NCI-H460 (cell line): ENCODE measurements at places on chromosomes 12 and 14. TPM values are rescaled to one million over a fixed set of nuclear protein-coding genes. Genes with fewer than 3 reads are reported as not detected.

Gene SERPINA5
- total RNA-seq = 0.15 TPM in 1 of 2 replicates, not detected in the other

Gene C12orf50
- total RNA-seq = not detected in 2 replicates

Gene KRT6C
- not detected in 2 replicates for total RNA-seq

Gene C1R
- total RNA-seq = 2.6 and 3.5 TPM in 2 replicates

Gene CD9
- total RNA-seq = 38.8 and 43.6 TPM in 2 replicates

Gene TBC1D30
- 6.3 and 6.6 TPM in 2 replicates for total RNA-seq

- DNase-seq = no peak
Measured at GRCh38 chr12:10867381-10867780, 16.7 kb downstream of the PRH1 start.

- DNase-seq = no peak
Measured at GRCh38 chr14:77190977-77191376, 9.4 kb downstream of the TMEM63C start.

DNA sequence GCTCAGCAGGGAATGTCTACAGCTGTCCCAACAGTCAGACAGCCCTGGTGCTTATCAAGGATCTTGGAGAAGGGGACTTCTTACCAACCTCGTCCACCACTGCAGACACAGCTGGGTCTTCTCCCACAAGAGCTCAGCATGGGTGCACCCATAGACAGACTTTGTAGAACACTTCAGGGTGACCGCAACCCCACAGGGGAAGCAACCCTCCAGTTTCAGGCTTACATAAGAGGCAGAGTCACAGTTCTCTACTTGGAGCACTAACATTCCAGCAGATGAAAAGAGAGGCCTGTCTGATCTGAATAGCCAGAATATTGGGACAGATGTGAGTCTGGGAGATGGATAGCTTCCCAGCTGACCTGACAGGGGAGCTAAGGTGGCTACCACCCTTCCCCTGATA is 3.5 kb upstream of the CLEC1A start:
- DNase-seq = no peak

DNA sequence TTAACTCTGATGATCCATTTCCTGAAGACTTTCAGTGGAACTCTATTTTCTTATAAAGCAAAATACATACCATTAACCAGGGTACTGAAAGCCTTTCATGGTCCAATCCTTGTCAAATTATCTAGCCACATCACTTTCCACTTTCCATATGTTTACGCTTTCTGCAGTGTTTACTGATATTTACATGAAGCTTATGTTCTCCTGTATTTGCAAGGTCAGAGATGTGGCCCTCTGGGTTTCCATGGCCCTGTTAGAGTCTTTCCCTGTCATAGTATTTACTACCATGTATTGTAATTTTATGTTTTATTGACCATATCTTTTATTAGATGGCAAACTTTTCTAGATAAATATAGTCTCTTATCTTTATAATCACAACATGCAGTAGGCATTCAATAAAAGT is 23.5 kb upstream of the IGF1 start:
- no peak for DNase-seq

- DNase-seq = no peak
Measured at GRCh38 chr12:114447274-114447716, 41.4 kb upstream of the TBX5 start.

DNA sequence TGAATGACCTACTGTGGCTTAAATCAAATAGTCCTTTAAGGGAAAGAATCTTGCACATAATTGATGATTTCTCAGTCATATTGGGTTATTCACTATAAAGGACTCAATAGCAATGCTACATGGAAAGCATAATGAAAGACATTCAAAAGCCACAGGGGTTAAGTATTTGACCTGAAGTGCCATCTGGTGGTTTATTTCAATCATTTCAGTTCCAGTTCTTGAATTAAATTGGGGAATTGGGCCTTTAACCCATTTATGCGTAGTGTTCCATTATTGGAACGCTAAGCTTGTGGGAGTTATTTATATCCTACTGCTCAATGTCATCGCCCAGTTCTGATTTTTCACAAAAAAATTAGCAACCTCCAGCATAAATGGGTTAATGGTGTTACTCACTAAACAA is 41.3 kb upstream of the C12orf71 start:
- peak; percentile 30 for DNase-seq

GRCh38 chr12:120079411-120080400 is 36.8 kb downstream of the RAB35 start:
- DNase-seq = peak; percentile 45

- DNase-seq = no peak
Measured at GRCh38 chr14:74583689-74584434, 28.2 kb downstream of the LTBP2 start.

GRCh38 chr14:87679866-87680265 is 313.1 kb downstream of the GALC start:
- DNase-seq = no peak

DNA sequence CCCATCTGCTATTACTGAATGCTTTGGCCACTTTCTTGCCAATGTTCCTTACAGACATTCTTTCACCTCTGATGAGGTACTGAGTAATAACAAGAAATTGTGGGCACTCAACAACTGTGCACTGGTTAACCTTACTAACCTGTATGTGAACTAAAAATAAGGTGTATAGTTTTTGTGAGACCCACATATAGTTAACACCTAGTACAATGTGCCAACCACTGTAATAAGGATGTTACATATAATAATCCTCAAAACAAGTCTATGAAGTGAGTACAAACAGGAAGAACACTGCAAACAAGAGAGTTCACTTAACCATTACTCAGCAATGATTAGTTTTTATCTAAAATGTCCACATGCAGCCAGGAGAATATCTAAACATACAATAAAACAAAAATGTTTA is 4.5 kb downstream of the DDHD1 start:
- no peak for DNase-seq

GRCh38 chr12:108349278-108349688 is 10.2 kb upstream of the CMKLR1 start:
- no peak for DNase-seq

DNA sequence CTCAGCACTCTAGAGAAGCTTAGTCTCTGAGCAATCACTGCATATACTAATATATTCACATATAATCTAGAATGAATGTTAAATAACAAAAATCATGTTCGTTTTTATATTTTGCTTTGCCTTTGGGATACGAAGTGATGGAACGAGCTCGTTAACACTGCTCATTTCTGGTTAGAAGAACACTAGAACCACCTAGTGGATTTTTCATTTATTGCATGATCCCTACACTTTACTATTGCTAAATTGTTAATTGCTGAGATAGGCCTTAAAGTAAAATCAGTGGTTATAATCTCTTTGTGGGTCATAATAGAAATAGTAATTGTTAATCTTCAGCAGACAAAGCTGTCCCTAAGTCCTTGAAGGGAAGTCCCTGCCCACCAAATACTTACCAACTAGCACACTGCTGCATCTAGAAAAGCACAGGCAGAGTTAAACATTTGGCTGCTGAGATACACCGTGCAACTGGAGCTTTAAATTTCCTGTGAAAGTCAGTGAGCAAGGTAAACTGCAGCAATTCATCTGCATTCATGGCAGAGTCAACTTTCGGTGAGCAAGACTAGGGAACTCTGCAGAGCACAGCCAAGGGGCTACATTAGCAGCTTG is 353.7 kb downstream of the APAF1 start:
- peak; percentile 46 for DNase-seq

GRCh38 chr12:117517219-117517739 is 155.9 kb upstream of the NOS1 start:
- DNase-seq = no peak

- DNase-seq = no peak
Measured at GRCh38 chr14:34420547-34421150, 41.4 kb downstream of the SPTSSA start.

- no peak for DNase-seq
Measured at GRCh38 chr12:53538209-53538689, 31.0 kb upstream of the NPFF start.

DNA sequence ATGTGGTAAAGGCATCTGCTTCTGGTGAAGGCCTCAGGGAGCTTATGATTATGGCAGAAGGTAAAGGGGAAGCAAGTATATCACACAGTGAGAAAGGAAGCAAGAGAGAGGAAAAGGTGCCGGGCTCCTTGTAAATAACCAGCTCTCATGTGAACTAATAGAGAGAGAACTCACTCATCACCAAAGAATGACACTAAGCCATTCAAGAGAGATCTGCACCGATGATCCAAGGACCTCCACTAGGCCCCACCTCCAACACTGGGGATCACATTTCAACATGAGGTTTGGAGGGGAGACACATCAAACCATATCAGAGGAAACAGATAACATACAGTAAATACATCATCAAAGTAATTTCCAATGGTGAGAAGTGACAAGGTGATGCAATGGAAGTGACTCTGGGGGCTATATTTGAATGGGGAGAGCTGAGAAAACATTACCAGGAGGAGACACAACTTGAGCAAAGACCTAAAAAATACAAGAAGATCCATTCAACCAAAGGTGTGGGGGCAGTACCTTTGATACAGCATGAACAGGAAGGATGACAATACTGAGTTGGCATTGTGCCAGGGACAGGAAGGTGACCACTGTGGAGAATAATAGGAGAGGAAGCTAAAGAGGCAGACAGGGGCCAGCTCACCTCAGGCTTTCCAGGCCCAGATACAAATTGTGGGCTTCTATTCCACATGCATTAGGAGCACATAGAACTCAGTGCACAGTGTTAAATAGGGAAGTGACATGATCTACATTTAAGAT is 134.4 kb upstream of the GRIP1 start:
- no peak for DNase-seq

GRCh38 chr12:121894633-121895032 is 6.0 kb downstream of the PSMD9 start:
- no peak for DNase-seq

DNA sequence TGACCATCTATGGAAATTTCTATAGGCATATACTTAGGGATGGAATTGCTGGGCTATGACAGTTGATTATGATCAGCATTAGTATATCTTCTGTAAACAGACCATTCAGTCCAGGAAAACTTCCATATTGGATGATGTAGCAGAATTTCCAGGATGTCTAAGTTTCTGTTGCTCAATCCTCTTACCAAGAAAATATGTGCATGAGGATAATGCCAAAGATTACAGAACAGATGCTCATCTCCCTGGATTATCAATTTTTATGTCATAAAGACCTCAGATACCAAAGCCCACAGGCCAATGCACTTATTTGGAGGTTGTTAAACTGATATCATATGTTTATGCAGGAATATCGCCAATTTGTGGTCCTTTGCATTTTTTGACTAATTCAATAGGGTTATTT is 354.4 kb upstream of the FLRT2 start:
- no peak for DNase-seq

DNA sequence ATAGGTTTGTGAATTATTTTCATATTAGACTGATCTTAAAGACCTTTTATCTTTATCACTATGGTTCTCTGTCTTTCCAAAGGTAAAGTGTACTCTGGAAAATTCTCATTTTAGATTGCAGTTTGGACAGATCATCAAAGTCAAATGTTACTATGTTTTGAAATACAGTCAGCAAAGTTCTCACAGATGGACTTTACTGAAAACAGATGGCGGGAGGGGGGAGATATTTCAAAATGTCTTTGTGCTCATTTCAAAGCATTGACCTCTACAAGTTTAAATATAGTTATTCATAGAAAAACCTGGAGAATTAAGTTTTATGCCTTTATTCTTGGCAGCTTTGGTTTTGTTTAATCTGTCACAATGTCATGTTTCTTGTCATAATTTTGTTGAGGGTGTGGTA is 51.8 kb upstream of the LRTM2 start:
- no peak for DNase-seq

DNA sequence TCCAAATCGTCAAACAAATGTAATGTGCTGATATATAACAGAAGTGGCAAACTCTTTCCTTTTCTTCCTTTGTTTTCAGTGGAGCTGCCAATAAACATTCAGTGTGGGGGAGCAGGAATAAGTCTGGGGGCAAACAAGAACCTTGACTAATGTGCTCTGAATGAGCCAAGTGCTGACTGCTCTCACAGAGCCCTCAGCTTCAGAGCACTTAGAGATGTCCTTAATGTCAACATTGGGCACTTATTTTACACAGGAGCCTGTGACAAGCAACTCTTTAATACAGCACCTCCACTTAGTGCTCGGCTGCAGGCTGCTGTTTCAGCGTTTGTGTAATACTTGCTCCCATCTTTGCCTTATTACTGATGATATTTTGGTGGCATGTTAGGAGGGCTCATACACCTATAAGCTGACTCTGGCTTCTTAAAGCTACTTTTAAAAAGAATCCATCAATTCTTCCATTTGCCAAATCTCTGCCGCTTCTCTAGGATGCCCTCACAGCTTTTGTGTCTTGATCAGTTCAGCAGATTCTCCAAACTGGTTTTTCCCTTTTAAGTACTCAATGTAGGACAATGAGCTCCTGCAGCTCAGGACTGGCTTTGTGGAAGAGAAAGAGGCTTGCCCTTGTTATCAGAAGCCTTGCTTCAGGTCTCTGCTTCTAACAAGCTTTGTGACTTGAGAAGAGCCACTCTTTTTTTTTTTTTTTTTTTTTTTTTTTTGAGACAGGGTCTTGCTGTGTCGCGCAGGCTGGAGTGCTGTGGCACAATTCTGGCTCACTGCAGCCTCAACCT is 206.6 kb downstream of the MON2 start:
- DNase-seq = no peak

DNA sequence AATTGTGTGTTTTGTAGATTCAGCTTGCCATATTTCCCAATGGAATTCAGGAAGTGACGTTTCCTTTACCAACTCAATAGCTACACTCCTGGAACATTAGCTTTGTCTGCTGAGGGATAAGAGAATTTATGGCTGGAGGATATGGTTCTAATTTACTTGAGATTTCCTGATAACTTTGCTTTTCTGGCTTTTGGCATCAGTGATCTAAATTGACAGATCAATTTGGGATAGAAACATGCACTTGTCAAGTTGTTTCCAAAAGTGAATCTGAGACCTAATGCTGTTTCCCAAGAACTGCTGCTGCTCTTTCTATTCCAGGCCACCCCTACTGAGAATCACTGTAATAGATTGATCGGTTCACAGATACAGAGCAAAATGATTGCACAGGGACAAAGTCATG is 43.2 kb downstream of the MGAT4C start:
- no peak for DNase-seq

GRCh38 chr14:72418806-72419205 is 475.1 kb downstream of the DPF3 start:
- no peak for DNase-seq

DNA sequence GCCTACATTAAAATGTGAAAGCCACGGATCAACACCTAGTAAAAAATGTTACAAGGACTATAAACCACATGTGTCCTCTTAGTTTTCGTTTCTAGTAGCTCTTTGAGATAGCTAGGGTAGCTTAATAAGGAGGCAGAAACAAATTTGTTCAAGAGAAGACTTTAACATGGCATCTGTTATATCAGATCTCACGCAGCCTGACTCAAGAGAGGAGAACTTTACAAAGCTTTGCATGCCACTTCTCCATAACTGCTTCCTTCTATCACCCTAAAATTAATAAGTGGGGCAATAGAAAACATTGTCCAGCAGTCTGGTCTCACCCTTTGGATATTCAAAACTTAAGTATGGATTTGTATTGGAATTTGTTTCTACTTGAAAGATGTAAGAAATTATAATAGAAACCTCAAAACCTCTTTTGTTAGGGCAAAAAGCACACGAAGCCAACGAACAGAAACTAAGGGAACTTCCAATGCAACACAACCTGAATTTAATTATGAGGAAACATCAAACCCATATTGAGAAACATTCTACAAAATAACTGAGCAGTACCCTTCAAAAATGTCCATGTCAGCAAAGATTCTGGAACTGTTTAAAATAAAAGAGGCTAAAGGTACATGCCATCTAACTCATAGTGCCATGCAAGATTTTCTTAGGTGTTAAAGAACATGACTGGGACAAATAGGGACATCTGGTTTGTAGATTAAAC is 194.8 kb downstream of the LRIG3 start:
- no peak for DNase-seq
